ENCODE measurements at places on chromosomes 4 and X.

- no peak for DNase-seq
These were observed 645.9 kb downstream of the PCDH7 start for GRCh38 chr4:31366041-31366440.

DNA sequence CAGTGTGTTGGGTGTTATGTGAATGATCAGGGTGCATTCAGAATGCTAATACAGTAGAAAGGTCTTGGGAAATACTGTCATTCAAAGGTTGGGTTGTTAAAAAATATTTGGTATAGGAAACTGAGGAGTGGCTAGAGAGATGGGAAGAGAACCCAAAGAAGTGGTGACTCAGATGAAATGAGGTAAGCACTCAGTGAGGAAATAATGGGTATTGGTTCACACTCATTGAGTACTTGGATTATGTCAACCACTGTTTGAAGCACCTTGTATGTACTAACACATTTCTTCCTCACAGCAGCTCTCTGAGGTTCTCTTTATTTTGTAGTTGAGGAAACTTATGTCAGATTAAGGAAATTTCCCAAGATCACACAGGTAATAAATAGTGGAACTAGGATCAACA is 40.8 kb upstream of the NUDT6 start:
- DNase-seq, result peak; percentile 31

DNA sequence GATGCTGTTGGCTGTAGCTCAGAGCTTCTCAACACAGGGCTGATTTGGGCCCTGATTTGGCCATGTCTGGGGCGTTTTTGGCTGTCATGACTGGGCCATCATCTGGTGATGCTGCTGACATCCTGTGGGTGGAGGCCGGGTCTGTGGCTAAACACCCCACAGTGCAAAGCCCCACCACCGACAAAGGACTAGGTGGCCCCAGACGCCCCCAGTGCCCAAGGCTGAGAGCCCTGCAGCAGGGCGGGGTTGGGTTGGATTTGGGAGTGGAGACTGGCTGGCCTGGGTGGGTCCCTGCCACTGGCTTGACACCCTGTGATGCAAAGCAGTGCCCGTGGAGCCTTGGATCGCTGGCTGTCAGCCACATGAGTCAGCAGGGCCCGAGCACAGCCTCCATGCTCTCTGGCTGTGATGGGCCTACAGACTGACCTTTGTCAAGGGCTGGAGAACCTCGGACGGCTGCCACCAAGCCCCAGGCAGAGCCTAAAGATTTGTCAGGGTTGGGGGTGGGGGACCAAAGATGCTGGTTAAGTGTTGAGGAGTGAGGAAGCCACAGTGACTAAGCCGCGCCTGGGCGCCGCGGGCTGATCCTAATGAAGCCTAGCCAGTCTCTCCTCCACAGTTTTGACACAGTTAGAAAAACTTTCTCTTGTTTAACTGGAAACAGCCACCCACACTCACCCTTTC is 28.3 kb downstream of the CYTL1 start:
- no peak for DNase-seq

DNA sequence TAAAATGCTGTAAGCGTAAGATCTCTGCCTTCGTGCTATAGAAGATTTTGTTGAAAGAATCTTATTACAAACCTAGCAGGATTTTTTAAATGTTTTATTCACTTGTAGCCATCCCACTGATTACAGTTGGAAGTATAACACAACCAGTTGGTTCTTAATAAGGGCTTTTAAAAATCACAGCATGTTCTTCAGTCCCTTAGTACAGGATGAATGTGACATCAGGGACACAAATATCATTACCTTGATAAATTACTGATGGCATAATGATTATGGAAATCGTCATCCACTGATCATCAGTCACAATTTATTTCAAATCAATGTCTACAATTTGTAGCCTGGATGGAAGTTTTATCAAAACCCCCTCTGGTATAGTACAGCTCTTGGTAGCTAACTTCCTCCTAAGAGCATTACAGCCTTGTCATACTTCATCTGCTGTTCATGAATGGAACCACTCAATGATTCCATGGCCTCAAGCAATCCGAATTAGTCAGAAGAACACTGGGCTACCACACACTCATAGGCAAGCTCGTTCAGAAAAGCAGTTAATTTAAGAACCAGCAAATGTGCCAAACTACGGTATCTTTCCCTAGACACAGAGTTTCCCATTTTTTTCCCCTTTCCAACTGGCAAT is 389.2 kb upstream of the TENM3 start:
- DNase-seq, result no peak

GRCh38 chrX:13258052-13258444 is 61.8 kb downstream of the ATXN3L start:
- no peak for DNase-seq

- DNase-seq, result no peak
These were observed 4.6 kb downstream of the SLC38A5 start for GRCh38 chrX:48465336-48465933.

- DNase-seq, result no peak
These were observed 51.9 kb upstream of the SLC6A14 start for GRCh38 chrX:116384406-116384954.

- DNase-seq, result no peak
These were observed at the start of gene SHOX for GRCh38 chrX:630612-631496. TSS of gene SHOX (plus strand) at chrX:630791. CDS start at chrX:630898, 107 bp downstream.

GRCh38 chr4:3314706-3315260 is 22.0 kb downstream of the RGS12 start:
- no peak for DNase-seq

GRCh38 chr4:116952530-116953136 is 132.7 kb downstream of the TRAM1L1 start:
- no peak for DNase-seq

GRCh38 chr4:141229408-141230101 is 8.9 kb downstream of the ZNF330 start:
- no peak for DNase-seq

DNA sequence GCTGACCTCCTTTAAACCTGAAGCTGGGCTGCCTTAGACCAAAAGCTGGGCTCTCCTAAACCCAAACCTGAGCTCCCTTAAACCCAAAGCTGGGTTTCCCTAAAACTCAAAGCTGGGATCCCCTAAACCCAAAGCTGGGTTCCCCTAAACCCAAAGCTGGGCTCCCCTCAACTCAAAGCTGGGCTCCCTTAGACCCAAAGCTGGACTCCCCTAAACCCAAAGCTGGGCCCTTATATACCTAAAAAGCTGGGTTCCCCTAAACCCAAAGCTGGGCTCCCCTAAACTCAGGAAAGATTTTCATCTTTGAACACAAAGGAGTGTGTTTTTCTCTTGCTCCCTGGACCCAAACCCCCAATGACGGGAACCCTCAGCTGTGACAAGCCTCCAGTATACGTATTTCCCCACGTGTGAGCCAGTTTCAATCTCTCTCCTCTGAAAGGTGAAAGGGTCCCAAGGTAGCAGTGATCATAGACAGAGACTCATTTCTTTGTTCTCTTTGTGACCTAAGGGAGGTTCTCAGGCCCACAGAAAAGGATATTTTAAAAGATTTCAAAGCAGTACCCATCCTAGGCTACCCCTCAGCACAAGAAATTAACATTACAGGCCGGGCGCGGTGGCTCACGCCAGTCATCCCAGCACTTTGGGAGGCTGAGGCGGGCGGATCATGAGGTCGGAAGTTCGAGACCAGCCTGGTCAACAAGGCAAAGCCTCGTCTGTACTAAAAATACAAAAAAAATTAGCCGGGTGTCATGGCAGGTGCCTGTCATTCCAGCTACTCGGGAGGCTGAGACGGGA is 31.3 kb upstream of the ASMTL start:
- no peak for DNase-seq

DNA sequence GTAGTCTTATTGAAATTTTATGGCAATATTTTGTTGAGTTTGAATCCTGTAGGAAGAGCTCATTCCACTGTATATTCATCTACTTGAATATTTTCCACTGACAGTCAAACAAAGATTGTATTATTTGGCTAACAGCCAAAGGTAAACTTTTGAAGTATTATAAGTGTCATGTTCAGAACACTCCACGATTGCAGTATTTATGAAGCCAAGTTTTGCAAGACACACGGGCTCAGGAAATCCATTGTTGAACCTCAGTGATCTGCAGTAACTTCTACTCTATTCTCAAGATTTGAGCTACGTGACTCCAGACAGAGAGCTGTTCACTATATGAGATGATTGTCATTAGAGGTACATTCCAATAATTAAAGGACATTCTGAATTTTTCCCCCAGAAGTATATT is 302.7 kb upstream of the ADGRL3 start:
- no peak for DNase-seq

- DNase-seq, result no peak
These were observed 84.1 kb downstream of the CPZ start for GRCh38 chr4:8676676-8677075.

DNA sequence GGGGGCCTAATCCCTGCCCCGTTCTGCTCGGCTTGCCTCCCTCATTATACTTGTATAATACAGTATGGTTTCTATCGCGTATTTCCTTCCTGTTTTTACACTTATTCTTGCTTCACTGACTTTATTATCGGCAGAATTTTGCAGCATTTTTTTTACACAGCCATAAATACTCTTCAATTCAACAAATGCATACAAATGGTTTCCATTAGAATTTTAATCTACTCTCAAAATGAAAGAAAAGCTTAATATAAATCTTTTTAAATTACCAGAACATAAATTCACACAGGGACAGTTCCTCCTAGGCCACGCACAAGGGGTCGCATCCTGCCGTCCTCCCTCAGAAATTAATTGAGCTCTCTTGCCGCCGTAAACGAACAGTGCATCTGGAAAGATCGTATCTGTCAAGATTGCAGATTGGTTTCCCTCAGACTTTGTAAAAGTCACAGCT is 42.9 kb downstream of the DCTD start:
- DNase-seq, result no peak

DNA sequence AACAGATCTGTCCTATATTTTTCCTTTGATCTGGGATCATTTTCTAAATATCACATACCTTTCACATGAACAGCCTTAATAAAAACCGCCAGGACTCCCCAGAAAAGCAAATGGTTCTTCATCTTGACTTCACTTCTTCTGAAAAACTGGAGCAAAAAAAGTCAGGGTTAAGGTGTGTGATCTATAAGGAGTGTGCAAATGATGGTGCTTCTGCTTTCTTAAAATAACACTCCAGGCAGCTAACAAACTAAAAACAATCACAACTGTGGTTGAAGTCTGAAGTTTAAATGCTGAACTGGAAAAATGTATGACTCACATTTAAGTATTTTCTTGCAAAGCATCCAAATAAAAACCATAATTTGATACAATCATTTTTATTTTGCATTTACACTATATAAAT is at the start of gene JCHAIN:
TSS of gene JCHAIN (minus strand) at position 140 of the 400 bp plus-strand sequence. CDS start at position 122, 18 bp downstream.
- DNase-seq, result no peak

GRCh38 chr4:5710961-5711478 is at the start of gene EVC:
TSS of gene EVC (plus strand) at chr4:5711201. CDS start at chr4:5711381, 180 bp downstream.
- DNase-seq, result no peak

- no peak for DNase-seq
These were observed 148.3 kb downstream of the CPEB2 start for GRCh38 chr4:15150631-15151030.

DNA sequence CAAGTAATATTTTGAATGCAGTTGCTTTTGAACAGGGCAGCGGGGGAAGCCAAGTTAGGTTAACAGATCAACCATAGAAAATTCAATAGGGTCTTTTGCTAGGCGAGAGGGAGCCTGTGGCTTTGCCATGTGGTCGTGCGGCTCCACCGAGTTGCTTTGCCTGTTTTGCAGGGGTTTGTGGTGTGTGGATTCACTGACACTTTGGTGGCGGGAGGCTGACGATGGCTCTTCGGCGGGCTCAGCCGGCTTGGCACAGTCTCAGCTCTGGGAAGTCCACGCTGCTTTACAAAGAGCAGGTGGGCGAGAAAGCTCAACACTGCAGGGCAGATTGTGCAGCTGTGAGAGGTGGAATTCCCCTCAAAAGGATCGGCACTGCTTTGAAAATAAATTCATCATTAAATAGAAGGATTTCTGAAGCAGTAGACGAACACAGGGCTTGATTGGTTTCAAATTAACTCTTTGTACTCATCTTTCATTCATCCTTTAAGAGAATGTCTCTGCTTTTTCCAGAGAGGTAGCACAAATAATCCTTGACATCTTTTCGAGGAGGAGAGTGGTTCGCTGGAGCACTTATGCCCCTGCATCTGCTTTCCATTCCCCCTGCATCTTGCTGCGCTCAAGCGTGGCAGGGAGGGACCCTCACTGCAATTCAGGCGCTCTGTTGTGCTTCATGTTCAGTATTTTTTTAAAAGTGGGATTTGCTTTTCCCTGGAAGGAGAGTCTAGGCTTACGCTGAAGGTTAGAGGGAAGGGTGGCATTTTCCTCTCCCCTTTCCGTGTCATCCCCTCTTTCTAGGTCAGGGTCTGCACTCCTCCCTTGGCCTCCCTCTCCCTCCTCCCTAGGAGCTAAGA is 201.8 kb upstream of the LEF1 start:
- no peak for DNase-seq

GRCh38 chr4:168522829-168523489 is 26.1 kb downstream of the PALLD start:
- DNase-seq, result no peak

DNA sequence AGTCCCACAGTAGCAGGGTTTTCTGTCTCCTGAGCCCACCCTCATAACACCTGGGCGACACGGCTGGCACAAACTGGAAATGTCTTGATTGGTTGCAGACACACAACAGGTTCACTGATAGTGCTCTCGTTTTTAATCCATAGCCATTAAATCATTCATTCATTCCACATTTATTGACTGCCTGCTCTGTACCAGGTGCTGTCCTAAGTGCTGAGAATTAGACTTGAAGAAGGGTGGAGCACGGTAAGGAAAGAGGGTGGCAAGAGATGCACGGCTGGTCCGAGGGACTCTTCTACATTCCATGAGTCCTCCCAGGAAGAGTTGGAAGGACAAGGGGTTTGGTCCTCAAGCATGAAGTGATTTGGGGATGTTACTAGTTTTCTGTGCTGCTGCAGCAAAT is 100.0 kb downstream of the RELL1 start:
- no peak for DNase-seq

- peak; percentile 73 for DNase-seq
These were observed 16.7 kb downstream of the MAD2L1 start for GRCh38 chr4:120049732-120050494.

DNA sequence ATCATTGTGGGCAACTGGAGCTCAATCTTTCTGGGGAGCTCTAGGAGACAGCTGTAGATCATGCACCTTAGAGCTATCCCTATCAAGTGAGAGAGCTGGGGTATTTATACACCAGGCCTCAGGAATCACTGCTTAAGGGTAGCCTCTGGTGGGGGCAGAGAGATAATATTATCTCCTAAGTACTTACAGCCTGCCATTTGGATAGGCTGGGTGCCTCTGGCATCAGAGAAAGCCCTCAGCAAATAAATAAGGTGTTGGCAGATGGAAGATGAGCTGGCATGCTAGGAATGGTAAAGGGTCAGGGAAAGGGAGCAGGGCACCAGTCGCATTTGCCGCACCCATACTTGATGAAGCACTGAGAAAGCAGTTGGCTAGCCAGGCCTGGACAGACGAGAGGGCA is 75.9 kb downstream of the HCCS start:
- DNase-seq, result no peak

- no peak for DNase-seq
These were observed 8.5 kb upstream of the CCSER1 start for GRCh38 chr4:90118527-90119195.

- DNase-seq, result no peak
These were observed 112.4 kb upstream of the EDA2R start for GRCh38 chrX:66751136-66751782.

- no peak for DNase-seq
These were observed 314.9 kb downstream of the ADGRL3 start for GRCh38 chr4:61514991-61515390.
